Bone marrow (tissue), 2 donors: ENCODE measurements at places on chromosomes 2 and 18.

- peak; percentile 32 for DNase-seq
Observed at GRCh38 chr2:10407841-10408648, 40.1 kb downstream of the ODC1 start.

DNA sequence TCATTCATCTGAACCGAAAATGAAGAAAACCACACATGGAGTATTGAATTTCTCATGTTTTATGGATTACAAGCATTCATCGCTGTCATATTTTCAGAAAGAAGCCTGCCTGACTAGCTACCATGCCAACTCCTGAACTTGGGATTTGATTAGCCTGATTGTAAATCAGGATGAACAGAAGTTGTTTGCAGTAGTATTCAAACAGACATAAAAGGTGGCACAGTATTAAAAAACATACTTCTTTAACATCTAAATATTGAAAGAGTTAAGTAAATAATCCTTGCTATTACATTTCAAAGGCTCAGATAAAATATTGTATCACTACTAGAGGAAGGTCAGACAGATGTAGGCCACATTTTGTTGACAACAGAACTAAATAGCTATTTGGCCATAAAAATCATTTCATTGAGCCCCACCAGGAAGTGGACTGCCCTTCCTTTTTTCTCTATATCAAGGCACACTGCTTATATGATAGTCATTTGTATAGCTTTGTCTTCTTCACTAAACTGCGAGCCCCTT lies 21.6 kb downstream of the SLC38A11 start:
- no peak for DNase-seq

GRCh38 chr2:114789989-114790388 lies 347.5 kb downstream of the DPP10 start:
- DNase-seq: no peak

- no peak for DNase-seq
Observed at GRCh38 chr18:4193086-4193485, 262.0 kb downstream of the DLGAP1 start.

- no peak for DNase-seq
Observed at GRCh38 chr2:102237176-102237575, 50.4 kb downstream of the IL1RL2 start.

GRCh38 chr2:232980683-232981082 lies 32.4 kb downstream of the NGEF start:
- no peak for DNase-seq

DNA sequence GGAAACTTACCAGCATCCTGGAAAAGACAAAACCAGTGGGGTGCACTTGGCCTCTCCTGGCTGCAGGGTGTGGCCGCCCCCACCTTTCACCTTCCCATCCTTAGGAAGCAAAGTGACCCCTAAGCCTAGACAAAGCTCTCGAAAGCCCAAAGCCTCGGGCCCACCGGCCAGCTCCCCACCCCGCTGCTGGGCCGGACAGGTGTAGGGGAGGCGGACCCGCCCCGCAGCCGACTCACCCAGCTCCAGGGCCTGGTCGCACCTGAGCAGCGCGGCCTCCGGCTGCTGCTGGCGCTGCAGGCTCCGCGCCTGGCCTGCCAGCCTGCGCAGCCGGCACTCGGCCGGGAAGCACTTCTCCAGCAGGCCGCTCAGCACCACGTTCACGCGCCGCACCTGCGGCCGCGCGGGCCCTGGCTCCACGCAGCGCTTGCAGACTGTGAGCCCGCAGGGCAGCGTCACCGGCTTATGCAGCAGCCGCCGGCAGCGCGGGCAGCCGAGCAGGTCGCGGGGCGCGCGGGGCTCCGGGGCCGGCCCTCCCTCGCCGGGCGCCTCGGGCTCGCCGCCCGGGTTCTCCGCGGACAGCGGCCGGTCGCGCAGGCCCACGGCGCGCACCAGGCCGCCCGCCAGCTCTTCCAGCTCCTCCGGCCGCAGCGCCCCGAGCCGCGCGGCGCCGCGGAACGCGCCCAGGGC lies 979 bp downstream of the LONRF2 start:
- no peak for DNase-seq

DNA sequence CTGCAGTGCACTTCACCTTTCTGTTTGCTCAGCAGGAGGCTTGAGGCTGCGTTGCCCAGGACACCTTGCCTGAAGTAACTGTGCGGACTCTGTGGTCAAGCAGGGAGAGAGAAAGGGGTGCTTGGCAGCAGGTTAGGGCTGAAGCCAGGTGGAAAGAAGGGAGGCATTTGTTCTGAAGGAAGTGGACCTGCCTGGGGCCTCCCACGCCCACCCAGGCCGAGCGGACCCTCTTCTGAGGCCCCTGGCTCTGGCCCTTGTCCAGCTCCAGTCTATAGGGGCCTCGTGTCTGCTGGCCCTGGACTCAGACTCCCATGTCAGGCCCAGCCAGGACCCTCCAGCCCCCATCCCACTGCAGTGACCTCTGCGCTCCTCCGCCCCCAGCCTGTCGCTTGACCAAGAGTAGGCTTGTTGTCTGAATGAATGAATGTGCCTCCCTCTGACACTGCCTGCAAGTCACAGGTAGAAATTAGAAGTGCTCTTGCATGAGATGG lies 2.5 kb downstream of the SNED1 start:
- no peak for DNase-seq

DNA sequence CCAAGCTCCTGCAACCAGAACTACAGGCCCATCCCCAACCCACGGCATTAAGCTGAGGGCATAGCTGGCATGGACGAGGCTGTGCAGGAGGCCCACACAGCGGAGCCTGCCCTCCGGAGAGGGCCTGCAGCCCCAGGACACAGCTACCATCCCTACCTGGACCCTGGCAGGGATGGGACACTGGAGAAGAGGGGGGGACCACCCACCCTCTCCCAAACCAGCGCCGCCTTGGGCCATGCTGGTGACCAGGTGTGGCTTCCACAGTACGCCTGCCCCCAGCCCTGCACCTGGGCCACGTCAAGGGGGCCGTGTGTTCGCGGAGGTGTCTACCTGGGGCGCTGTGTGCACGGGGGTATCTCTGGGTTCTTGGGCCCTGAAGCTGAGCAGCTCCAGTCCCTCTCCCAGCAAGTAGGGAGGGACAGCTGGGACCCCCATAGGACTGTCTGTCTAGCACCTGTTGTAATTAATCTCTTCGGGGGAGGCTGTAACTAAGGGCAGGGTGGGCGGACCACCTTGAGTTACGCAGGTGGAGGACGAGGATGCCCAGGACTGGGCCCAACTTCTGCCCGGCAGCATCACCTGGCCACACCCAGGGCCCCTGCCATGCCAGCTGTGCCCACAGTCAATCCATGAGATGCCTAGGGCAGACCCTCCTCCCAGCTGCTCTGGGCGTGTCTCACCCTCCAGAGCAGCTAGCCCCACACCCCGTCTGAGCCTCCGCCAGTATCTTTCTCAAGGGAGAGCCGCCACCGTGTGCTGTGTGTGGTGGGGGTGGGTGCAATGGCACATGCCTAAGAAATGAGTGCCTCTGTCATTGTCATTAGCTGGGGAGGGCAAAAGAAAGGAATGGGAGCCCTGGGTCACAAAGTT lies 18.3 kb downstream of the HS6ST1 start:
- no peak for DNase-seq

- no peak for DNase-seq
Observed at GRCh38 chr2:3667151-3667631, 9.2 kb downstream of the ALLC start.

GRCh38 chr2:14676371-14676770 lies 43.9 kb downstream of the LRATD1 start:
- DNase-seq: no peak

DNA sequence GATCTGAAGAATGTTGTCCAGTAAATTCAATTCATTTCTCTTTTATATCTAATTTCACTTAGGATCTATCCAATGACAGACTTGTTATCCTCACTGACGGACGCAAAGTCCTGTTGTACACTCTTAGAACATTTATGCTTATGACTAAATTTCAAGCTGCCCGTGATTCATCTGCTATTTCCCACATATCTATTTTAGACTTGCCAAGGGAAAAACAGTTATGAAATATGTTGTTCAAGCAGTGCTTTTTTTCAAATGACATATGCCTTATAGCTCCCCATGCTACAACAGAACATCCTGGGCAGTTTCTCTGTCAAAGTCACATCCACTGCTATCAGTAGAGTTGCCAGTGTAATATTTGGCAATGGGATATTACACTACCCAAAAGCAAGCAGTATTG lies 94.2 kb upstream of the CBLN2 start:
- DNase-seq: no peak

GRCh38 chr2:54455131-54455562 lies 980 bp upstream of the SPTBN1 start:
- DNase-seq: no peak

GRCh38 chr18:5297597-5297996 lies 2.1 kb upstream of the ZBTB14 start:
- DNase-seq: no peak

GRCh38 chr2:223166983-223167650 lies 115.1 kb downstream of the KCNE4 start:
- no peak for DNase-seq

DNA sequence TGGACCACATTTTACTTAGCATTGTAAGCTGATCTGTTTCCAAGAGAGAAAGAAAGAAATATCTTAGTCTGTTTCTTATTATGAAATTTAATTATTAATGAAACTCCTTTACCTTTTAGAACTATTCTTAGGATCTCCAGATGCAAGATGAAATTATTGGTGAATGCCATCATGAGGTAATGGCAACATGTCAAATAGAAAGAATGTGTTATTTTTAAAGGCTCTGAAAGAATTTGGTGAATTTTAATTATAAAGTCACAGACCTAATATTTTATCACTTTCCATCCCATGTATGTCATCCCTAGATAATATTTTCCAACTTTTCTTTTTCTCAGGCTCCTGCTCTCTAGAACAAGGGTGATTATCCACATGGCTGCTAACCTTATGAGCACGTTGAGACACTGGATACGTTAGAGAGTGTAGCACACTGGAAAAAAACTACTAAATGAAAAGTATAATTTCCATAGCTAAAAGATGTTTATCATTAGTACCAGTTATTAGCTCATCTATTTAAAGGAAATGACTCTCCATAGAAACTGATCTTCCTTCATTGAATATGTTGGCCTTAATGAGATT lies 95.2 kb upstream of the SCG2 start:
- no peak for DNase-seq
